DMS 273 treated with DMSO at 0.1 percent for 48 hours (cell line): ENCODE measurements at places on chromosomes 7 and 10.

- no peak for DNase-seq
These were observed 5.1 kb downstream of the SGMS1 start for GRCh38 chr10:50618624-50619023.

GRCh38 chr10:132715776-132716680 lies 69.9 kb downstream of the NKX6-2 start:
- no peak for DNase-seq

- no peak for DNase-seq
These were observed 3.7 kb upstream of the IFIT1B start for GRCh38 chr10:89373916-89374711.

DNA sequence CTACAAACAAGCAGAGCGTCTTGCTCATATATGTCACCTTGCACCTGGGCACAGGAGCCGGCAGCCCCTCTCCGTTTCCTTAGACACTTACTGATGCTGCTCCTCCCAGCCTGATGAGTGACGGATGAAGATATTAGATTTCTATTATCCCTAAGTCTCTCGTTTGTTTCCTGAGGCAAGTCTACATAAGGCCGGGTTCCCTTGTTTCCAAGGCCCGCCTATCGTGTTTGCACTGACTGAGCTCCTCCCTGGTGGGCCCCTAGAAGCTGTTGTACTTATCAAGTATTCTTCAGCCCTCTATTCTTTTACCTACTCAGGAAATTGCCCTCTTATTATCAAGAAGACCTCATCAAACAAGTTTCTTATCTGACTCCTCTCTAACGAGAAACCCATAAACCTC lies 18.5 kb downstream of the SH3PXD2A start:
- no peak for DNase-seq

DNA sequence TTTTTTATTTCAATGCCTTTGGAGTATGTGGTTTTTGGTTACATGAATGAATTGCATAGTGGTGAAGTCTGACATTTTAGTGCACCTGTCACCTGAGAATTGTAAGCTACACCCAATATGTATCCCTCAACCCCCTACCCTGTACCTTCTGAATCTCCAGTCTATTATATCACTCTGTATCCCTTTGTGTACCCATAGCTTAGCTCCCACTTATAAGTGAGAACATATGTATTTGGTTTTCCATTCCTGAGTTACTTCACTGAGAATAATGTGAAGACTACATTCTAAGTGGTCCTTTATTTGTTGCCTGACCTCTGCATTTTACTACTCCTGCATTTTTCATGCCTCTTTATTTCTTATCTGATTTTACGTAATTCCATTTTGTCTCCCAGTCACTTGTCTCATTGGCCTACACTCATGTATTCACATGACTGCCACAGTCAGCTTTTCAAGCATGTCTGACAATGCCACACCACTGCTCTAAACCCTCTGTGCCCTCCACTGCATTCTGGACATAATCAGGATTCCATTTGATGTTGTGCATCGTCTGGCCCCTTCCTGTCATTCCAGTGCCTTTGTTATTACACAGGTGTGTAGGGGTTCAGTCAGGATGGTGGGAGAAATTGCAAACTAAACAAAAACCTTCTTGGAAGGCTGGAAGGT lies 1325.5 kb downstream of the XPNPEP1 start:
- DNase-seq: no peak

GRCh38 chr7:94514140-94514889 lies 4.7 kb downstream of the CASD1 start:
- no peak for DNase-seq

- DNase-seq: no peak
These were observed 84.7 kb upstream of the C1QL3 start for GRCh38 chr10:16606421-16606820.

DNA sequence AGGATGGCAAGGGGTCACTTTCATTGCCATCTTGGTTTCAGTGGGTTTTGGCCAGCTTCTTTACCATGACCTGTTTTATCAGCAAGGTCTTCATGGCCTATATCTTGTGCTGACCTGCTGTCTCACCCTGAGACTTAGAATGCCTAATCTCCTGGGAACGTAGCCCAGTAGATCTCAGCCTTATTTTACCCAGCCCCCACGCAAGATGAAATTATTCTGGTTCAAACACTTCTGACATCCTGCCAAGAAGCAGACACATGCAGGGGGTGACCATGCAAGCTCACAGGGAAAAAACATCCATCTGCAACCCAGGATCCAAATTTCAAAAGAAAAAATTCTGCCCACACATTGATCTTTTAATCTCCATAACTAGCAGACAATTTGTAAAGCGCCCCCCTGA lies 88.4 kb upstream of the EEPD1 start:
- no peak for DNase-seq
